ENCODE measurements at places on chromosomes 13 and 19. TPM values are rescaled to one million over a fixed set of nuclear protein-coding genes. Genes with fewer than 3 reads are reported as not detected.
A peak's percentile ranks its signal among the peaks of the same experiment; 100 is the strongest.

DNA sequence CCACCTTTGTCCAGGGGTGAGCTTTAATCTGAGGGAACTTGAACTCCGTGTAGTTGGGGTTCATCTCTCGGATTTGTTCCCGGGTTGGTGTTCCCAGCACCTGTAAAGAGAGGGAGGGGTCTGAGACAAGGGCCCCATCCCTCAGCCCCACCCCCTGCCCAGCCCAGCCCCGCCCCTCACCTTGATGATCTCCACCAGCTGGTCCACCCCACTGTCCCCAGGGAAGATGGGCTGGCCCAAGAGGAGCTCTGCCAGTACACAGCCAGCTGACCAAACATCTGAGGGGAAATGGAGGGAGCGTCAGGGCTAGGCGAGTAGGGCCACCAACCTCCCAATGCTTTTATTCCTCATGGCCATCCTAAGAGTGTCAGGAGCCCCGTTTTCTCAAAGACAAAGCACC lies 9.3 kb downstream of the GSK3A start:
- no peak for DNase-seq

DNA sequence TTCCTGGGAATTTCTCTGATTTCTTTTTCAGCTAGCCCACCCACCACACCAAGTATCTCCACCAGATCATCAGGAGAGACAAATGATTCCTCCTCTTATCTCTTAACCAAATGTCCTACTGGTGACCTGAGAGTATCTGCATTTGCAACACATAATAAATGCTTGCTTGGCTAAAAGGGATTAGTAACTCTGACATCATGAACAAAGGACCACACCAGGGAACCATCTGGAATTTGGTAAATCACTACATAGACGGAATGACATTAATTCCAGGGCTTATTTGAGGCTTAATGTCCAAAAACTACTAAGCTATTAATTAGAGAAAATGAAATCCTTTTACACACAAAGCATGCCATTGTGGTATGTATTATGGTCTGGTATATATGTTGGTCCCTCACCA lies 139.0 kb downstream of the RAP2A start:
- no peak for DNase-seq

- DNase-seq, result no peak
These were observed 10.6 kb upstream of the LRRC25 start for GRCh38 chr19:18408053-18408476.

DNA sequence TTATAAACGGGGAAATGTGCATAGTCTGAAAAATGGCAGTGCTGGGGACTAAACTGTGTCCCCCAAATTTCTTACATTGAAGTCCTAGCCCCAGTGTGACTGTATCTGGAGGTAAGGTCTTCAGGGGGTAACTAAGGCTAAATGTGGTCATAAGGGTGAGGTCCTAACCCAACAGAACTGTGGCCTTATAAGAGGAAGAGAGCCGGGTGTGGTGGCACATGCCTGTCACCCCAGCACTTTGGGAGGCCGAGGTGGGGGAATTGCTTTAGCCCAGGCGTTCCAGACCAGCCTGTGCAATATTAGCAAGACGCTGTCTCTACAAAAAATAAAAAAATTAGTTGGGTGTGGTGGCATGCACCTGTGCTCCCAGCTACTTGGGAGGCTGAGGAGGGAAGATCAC lies 17.8 kb downstream of the PROZ start:
- no peak for DNase-seq

GRCh38 chr19:47699360-47699917 lies 13.8 kb upstream of the EHD2 start:
- DNase-seq, result peak; percentile 42

- no peak for DNase-seq
These were observed 15.2 kb downstream of the IER2 start for GRCh38 chr19:13165162-13165997.

DNA sequence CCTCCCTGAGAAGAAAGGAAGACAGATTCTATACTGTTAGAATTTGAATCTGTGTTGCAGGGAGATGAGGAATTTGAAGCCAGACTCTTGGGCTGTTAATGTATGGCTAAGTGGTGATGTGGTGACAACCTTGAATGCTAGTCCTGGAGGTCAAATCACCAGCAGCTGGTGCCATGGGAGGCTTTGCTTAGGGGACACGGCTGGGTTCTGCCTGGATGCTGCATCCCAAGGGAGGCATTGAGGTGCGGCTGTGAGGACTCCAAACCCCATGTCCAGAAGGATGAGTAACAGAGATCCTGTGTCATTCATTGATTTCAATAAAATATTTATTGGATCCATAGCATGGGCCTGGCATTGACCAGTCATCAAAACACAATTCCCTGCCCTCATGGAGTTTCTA lies 42.3 kb downstream of the RFX2 start:
- DNase-seq, result no peak

DNA sequence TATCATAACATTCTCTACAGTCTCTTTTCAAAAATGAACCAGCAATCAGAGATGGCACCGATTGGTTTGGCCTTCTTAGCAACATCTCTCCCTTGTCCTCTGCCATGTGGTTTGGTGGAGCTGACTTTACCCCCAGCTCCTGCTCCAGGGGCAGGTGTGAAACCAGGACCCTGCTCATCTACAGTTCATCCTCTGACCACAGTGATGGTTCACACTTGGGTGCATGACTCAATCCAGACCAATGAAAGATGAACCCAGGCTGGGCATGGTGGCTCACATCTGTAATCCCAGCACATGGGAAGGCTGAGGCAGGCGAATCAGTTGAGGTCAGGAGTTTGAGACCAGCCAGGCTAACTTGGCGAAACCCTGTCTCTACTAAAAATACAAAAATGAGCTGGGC lies 33.6 kb upstream of the FFAR2 start:
- no peak for DNase-seq

DNA sequence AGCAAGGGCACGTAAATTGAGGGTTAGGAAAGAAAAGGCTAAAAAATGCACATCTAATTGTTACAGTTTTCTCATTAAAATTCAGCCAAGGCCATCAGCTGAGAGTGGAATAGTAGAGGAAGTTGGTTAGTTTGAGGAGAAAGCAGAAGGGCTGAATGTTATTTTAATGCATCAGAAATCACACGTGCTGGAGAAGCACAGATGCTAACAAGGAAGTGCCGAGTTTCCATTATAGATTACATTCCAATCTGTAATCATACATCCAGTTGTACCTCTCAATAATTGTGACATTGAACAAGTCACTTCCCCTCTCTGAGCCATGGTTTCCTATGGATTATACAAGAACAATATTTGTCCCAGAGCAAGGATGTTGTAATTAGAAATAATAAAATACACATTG lies 25.1 kb downstream of the FPR3 start:
- no peak for DNase-seq

DNA sequence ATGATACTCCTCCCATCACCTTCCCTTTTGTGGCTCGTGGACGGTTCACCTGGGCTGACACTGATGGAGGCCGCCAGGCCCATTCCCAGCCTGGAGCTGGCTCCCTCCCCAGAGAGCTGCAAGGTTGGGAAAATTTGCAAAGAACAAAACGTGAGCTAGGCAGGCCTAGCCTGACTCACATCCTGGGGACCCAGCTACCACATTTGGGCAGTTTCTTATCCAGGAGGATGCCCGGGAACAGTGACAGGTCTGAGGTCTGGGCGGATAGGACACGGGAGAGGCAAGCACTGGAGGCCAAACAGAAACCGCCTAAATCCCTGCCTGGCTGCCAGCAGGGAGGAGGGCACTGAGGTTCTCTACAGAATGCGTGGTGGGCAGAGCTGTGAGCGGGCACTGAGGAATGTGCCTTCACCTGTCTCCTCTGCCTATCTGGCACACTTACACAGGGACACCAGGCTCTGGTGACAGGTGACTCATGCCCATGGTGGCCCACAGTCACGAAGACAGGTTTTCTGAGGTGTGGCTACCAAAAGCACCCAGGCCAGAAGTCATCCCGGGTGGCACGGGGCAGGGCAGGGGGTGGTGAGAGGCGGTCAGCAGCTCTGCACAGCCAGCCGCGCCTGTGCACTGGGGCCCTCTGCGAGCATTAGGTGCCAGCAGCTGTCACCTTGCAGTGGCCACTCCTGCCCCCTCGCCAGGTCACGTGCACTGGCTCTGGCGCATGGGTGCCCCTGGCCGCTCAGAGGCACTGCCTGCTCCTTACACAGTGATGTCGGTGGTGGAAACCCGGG lies 23.2 kb downstream of the SH3GL1 start:
- DNase-seq, result no peak

DNA sequence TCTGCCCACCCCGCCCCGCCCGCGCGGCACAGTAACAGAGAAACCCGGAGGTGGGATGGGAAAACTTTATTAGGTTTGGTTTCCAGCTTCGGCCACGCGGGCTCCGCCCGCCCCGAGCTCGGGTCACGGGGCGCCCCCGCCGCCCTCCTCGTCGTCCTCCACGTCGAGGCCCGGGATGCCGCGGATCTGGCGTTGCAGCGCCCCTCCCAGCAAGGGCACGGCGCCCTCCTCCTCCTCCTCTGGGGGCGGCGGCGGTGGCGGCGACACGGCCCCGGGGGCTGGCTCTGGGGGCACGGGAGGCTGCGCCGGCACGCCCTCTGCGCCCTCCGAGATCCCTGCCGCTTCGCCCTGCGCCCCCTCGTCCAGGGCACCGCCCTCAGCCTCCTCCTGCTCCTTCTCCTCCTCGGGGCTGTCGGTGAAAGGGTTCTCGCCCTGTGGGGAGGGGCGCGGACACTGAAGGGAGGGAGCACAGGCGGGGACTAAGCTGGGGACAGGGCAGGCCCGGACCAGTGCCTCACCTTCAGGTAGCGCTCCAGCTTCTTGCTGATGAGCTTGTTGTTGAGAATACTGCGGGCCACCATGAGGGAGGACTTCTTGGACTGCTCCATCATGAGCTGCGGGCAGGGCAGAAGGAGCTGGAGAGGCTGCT lies 536 bp upstream of the AKAP8 start:
- DNase-seq, result peak; percentile 32

DNA sequence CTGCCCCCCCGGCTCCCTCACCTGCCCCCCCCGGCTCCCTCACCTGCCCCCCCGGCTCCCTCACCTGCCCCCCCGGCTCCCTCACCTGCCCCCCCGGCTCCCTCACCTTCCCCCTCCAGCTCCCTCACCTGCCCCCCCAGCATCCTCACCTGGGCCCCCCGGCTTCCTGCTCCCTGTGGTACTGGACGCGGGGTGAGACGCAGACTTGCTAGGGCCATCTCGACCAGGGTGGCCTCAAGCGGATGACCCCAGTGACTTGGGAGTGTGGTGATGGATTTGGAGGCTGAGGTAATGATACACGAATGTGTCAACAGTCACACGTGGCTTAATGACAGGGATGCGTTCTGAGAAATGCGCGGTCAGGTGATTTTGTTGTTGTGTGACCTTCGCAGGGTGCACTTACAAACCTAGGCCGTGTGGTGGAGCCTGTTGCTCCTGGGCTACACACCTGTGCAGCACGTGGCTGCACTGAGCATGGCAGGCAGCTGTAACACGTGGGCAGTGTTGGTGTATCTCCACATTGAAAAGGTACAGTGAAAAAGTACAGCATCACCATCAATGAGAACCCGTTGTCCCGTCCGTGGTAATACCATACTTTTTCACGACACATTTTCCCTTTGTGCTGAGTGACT lies 197.8 kb downstream of the TEX29 start:
- no peak for DNase-seq

GRCh38 chr19:29450812-29451211 lies 75.0 kb upstream of the VSTM2B start:
- no peak for DNase-seq

GRCh38 chr19:2083174-2083854 lies 12.8 kb downstream of the MOB3A start:
- no peak for DNase-seq

- DNase-seq, result no peak
These were observed 297.8 kb downstream of the ZNF536 start for GRCh38 chr19:30670011-30670329.

The CEACAM20 gene
- not detected for total RNA-seq

The CPB2 gene
- total RNA-seq, result not detected

The PLEKHA4 gene
- 1.2 TPM for total RNA-seq

The NOTCH3 gene
- 50.5 TPM for total RNA-seq

The TNFAIP8L1 gene
- total RNA-seq, result 1.5 TPM

The PRR19 gene
- total RNA-seq, result not detected
